CD4-positive, alpha-beta T cell treated with Interleukin-6 at 100 ng/mL for 8 hours (primary cell): ENCODE measurements at places on chromosomes 2 and 18.

- DNase-seq = no peak
Measured at GRCh38 chr2:179106342-179106675, 56.4 kb upstream of the CCDC141 start.

GRCh38 chr2:2960441-2961133 lies 417.0 kb downstream of the EIPR1 start:
- no peak for DNase-seq

DNA sequence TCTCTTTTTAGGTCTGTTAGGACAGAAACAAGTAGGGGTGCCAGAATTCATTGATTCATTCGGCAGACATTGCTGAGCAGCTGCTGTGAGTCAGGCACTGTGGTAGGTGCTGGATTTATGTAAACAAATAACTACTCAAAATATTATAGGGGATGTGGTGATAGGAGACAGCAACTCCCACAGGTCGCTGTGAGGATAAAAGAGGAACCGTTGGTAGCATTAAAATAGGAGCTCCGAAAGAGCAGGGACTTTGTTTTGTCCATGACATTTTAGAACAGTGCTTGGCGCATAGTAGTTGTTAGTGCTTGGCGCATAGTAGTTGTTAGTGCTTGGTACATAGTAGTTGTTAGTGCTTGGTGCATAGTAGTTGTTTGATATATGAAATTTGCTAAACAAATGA lies 29.2 kb downstream of the ATP6V1C2 start:
- no peak for DNase-seq

DNA sequence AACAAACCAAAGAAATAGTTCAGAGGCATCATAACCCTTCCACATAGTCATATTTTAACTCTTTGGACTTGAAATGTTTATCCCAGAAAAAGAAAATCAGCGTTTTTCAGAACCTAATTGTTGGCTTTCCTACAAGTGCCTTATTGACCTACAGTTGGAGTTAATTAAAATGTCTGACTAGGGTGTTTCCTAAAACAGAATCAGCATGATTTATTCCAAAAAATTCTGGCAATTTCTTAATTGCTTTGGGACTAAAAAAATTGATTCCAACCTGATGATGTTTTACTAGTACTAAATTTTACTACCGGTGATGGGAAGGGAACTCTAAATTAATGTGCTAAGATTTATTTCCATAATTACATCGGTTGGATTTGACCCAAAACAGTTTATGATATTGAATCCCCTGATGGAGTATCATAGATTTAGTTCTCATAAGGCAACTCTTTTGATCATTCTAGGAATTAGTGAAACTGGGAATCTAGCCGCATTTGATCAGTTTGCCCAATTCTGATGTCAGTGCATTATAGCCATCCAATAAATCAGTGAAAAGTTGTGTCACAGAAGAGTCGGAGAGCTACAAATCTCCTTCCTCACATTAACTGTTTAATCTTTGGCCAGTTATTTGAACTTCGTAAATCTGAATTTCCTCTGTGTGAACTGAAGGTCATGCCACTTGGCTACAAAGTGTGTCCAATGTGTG lies 134.3 kb upstream of the DSEL start:
- no peak for DNase-seq

DNA sequence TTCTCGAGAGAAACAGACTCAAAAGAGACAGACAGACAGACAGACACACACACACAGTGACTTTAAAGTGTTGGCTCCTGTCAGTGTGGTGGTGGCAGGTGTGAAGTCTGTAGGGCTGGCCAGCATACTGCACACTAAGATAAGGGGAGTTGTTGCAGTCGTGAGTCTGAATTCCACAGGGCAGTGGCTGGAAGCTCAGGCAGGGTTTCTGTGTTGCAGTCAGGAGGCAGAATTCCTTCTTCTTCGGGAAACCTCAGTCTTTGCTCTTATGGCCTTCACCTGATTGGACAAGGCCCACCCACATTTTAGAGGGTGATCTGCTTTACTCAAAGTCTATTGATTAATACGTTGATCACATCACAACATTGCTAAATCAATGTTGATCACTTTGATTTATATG lies 478.4 kb upstream of the HS6ST1 start:
- DNase-seq = no peak

DNA sequence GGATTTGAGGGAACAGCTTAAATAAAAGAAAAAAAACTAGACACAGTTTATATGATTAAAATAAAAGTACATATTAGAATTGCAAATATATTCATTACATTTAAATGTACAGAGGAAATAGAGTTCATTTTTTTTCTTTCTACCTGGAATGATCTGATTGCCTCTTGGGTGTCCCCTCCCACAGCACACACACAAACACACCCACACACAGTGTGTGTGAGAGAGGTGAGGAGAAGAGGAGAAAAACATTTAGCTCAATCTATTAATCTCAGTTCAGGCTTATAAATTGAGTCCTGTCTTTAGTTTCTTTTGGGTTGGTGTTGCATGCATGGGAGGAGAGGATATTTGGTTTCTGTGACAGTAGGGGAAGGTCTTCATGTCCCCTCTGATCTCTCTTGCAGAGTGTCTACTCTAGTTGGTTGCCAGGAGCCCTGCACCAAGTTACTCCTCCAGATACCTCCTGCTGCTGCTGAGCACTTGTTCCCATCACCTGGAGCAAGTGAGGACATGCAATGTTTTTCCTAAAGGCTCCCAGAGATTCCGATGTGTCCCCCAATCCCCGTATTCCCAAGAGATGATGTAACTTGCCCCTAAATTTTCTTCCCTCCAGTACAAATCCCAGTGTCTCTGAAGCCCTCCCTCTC lies 50.8 kb upstream of the REG3A start:
- no peak for DNase-seq

DNA sequence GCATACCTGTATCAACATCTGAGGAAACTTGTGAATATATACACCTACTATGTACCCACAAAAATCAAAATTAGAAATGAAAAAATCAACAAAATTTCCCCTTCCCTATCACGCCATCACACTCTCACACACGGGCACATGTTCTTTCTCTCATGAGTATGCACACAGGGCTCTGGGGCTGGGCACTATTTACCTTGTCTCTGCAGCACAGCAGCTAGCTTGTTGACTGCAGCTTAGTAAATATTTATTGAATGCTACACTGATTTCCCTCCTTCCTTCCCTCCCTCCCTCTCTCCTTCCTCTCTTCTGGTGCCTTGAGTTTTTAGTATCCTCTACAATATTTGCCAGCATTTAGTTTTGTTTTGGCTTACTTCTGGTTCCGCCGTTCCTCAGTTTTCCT lies 182.7 kb upstream of the LHCGR start:
- no peak for DNase-seq

- no peak for DNase-seq
Measured at GRCh38 chr2:241577413-241578122, 19.0 kb downstream of the BOK start.

DNA sequence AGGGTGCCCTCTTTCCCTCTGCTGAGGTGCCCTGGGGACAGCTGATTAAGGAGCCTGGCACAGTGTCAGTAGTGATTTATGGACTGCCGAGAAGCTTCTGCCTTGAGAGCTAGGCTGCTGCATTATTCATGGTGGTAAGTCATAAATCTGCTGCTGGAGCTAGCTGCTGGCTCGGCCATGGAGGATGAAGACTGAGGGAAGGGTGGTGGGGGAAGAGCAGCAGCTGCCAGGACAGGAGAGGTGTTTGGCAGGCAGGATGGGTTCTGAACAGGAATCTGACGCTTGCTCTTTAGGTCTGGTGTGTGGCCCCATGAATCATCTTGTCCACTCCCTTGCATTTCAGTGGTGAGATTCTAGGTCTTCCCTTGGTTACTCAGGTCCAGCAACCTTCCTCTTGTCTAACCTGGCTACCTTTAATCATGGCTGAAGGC lies 296.3 kb downstream of the DYSF start:
- no peak for DNase-seq

DNA sequence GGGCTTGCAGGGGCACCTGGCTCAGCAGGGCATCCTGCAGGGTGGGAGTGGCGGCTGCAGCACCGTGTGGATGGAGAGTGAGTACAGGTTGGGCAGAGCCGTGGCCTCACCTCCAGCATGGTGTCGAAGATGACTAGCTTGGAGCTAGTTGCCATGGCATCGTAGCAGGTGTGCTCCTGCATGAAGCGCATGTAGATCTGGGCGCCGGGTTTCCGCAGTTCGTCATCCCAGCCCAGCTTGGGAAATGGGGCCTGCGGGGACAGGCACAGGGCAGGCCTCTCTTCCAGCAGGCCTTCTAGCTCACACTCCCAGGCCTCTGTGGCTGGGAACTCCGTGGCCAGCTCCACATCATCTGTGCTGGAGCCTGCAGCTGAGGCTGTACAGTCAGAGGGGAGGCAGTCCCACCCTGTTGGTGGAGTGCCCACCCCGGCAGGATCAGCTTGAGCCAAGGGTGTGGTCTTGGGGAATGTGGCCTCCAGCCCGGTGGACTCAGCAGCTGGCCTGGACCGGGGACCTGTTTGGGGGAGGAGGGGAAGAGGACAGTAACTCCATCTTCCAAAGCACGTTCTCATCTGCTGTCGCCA lies 1.6 kb downstream of the PRKAG3 start:
- no peak for DNase-seq

GRCh38 chr2:165113414-165113813 lies 90.4 kb downstream of the SCN3A start:
- no peak for DNase-seq

GRCh38 chr18:3605954-3606443 lies 156.0 kb downstream of the TGIF1 start:
- DNase-seq = peak; percentile 48

DNA sequence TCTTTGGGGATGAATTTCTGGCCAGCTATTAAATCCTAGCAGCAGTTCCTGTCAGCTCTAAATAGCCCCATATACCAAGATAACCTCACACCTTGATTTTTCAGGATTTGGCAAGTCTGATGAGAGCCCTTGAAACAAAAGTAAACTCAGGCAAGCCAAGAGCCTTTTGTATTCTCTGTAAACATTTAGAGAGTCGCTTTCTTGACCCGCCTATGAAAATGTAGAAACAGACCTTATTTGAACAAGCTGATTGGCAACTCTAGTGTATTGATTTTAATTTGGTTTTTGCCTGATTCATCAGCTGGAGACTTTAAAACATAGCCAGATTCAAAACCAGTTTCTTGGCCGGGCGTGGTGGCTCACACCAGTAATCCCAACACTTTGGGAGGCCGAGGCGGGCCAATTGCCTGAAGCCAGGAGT lies 43.4 kb downstream of the CABLES1 start:
- no peak for DNase-seq

- peak; percentile 32 for DNase-seq
Measured at GRCh38 chr18:51195451-51196117, 1.9 kb downstream of the MEX3C start.

- no peak for DNase-seq
Measured at GRCh38 chr2:108266218-108266617, 22.5 kb upstream of the SULT1C2 start.

DNA sequence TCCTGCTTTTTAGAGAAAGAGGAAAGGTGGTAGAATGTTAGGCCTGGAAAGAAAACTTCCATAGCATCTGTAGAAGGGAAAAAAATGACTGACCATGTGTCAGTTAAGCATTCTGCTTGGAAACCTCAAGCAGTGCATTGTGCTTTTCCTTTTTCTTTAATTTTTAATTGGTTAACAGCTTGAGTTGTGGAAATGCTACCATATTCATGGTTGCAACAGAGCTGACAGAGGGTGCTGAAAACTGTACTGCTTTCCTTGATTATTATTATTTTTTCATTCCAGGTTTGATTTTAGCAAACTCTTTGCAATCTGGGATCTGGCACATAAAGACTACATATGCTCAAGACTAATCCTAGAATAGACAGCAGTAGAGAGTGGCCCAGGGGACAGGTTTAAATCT lies 404.5 kb downstream of the EPHA4 start:
- DNase-seq = no peak

- DNase-seq = no peak
Measured at GRCh38 chr2:114127372-114127771, 237.5 kb downstream of the ACTR3 start.

DNA sequence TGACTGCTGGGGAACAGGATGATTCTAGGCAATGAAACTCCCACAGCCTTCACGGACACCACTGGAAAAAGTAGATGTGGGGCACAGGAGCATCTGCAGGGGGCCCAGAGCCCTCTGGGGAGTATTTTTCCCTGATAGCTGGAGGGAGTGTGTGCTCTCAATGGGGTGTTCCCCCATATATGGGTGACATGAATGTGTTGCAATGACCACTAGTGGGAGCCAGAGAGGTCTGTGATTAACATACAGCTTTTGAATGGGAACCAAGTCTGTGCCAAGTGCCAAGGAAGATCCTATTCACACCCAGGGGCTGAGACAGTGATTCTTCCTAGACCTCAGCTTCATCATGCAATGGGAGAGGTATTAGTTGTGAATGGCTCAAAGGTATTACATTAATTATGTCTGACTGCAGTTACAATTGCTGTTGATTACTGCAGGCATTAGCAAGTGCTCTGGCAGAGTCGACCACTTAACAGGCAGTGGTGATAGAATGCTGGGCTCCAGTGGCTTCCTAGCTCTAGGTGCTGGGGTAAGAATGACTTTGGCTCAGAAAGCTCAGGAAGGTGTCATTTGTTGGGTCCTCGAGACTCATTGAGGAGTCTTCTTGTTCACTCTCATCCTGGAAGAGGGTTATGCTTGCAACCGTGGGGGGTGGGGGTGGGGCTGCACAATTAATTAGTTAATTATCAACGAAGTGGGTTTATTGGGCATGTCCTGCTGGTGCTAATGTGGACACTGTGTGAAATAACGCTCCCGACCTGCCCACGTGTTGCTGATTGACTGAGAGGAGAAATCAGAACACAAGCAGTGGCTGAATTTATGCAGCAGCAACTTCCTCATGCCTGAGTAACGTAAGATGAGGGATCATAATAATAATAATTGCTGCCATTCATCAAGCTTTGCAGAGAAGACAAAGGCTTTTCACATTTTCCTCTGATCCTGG lies 194.1 kb downstream of the CLIP4 start:
- peak; percentile 46 for DNase-seq

GRCh38 chr2:102418421-102418961 lies 4.5 kb upstream of the IL18RAP start:
- peak; percentile 57 for DNase-seq

DNA sequence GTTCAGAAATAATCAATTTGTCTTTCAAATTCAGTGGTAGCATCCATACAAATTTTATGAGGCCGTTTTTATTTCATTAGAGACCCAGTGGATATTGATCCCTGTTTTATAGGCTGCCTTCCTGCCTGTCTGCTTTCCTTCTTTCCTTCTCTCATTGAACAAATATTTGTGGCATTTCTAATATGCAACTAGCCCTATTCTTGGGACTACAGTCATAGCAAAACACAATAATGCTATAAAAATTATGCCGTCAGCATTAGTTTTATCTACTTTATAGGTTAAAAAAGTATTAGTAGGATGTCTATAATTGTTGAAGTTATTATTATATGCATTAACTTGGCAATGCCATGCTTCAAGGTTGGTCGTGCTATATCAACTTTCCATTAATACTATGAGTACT lies 2037.8 kb upstream of the LRRTM1 start:
- no peak for DNase-seq

- no peak for DNase-seq
Measured at GRCh38 chr2:13821255-13821880, 811.1 kb upstream of the LRATD1 start.

- no peak for DNase-seq
Measured at GRCh38 chr2:32748158-32748557, 120.3 kb downstream of the TTC27 start.
